ENCODE measurements at places on chromosomes 16 and 17. TPM values are rescaled to one million over a fixed set of nuclear protein-coding genes. Genes with fewer than 3 reads are reported as not detected.

The MMP2 gene
- total RNA-seq, result 226 TPM

- no peak for DNase-seq
Observed at GRCh38 chr17:77948690-77949114, 9.8 kb upstream of the TNRC6C start.

The DPEP1 gene
- total RNA-seq, result not detected

DNA sequence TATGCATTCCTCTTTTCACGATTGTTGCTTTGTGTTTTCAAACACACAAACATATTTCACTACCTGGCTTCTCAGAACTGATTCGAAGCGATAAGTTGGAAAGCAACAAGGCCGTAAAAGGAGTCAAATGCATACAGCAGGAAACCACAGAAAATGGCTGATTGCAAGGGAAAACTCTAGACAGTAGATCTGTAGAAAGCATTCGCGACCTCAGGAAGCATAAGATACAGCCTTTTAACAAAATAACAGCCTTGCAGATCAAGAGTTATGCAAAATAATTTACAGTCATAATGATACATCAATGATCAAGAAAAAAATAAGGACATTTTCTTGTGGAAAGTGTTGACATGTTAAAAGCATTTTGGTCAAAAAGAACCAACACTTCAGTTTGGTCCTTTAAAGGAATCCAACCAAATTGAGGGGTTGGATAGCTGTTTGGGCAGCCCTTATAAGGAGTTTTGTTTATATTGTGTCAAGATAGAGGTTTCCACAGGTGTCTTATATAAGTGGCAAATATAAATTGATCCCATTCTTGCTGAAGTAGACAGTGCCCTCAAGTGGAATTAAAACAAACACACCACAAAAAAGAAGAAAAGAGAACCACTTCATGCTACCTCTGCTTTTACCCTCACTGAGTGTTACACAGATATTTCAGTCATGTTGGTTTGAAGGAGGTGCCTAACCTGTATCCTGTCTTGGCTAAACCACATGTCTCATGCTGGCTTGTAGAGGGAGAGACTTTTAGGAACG, 5.5 kb downstream of the CYLD start:
- no peak for DNase-seq

The TLCD3A gene
- 7.0 TPM for total RNA-seq

The IRX5 gene
- total RNA-seq, result not detected

GRCh38 chr17:36691606-36692005, 90.2 kb downstream of the MRM1 start:
- no peak for DNase-seq

GRCh38 chr17:16456742-16457316, 35.2 kb downstream of the LRRC75A start:
- DNase-seq, result no peak

DNA sequence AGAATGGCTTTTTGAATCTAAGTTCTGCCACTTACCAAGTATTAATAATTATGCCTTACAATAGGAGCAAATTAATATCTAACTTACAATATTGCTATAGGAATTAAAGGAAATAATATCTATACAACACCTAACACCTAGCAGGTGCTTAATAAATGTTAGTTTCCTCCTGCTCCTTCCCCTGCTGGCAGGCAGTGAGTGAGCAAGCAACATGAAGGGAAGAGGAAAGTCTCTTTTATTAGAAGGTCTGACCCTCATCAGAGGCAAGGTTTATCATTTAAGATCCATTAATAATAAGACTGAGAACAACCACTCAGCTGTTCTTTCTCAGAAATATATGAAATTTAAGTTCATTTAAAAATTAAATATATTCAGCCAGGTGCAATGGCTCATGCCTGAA, 6.7 kb upstream of the DYNC1LI2 start:
- DNase-seq, result no peak

DNA sequence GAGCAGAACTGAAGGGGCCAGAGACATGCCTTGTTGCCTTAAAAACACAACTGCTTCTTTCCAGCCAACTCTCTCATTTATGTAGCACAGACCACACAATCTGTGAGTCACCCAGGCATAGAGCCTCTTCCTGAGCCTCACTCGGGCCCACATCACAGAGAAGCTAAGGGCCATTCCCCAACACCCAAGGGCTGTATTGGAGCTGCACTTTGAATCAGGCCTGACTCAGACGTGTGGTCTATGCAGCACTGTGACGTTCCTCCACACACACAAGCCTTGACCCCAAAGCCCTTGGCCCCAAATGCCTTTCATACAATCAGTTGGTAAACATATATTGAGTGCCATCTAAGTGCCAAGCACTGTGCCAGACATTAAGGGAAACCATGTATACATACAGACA, 308.9 kb upstream of the DYNLRB2 start:
- no peak for DNase-seq

The TMEM238L gene
- total RNA-seq, result not detected

DNA sequence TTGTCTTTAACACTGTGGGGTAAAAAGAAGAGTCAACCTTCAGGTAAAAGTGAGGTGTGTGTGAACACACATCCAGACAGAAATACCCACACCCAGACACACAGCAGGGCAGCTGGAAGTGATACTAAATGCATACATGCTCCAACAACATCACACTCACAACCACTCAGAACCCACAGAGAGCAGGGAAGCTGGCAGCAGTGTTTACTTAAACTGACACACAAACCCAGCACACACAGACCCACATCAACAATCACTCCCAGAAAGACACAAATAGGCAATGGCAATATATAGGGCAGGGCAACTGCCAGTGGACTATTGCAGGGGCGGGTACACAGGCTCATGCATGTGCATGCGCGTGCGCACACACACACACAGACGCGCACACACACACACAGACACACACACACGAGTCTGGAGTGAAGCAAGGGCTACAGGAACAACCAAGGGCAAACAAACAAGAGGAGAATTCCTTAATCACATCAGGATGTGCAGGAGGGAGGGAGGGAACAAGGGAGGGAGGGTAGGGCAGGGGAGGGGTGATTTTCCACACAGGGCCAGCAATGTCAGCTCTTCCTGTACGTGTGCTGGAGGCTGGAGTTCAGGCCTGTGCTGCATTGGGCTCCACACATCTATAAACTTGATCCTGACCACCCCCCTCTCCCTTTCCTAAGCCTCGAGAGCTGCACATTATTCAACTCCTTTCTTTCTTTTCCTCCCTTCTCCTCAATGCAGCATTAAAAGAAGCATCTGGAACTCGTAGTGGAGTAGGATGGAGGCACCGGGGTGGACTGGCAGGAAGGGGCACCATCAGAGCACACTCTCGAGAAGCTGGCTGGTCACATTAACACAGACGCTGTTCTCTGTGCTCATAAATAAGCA, 30.1 kb downstream of the HIC1 start:
- DNase-seq, result no peak

DNA sequence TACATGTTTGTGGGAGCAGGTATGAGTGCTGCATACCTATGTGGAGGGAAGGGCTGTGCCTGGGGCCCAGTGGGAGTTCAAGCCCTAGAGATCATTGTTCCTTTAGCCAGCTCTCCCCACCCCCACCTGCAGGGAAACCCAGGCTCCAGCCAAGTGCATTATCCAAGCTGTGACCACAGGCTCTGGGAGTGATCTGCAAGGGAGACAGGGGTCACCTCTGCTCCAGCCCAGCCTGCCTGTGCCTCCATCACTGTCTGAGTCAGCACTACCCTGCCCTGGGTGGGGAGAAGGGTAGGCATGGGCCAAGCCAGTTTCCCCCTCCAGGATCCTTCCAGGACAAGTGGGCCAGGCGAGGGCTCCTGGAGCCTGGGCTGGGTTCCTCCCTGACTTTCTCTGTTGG, 32.1 kb upstream of the SBK1 start:
- DNase-seq, result no peak

DNA sequence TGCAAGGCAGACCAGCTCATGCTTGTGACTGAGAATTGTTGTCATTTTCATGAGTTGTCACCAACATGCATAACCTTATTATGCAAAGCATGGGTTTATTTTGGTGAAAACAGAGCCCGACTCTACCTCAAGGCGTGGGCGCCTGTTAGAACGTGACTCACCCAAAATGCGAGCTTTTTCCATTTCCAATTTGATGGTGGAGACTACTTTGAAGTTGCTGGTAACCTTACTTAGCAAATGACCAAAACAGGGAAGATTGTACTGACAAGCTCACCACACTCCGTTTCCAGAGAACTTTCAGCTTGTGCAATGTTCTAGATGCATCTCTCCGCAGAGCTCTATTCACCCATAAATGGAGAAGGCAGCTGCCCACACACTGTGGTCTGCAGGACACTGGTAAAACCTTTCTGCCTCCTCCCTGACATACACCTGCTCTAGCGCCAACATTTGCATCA, 284.5 kb downstream of the MAF start:
- no peak for DNase-seq

DNA sequence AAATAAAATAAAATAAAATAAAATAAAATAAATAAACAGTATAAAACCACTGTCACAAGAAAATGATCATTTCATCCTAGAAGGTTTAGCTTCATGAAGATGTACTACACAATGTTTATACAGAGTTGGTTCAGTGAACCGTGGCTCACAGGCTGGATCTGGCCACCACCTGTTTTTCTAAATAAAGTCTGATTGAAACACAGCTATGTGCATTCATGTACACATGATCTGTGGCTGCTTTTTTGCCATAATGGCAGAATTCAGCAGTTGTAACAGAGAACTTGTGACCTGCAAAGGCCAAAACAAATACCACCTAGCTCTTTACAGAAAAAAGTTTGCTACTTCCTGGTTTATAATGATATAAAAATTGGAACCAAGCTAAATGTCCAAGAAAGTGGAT, 12.6 kb upstream of the RPRML start:
- no peak for DNase-seq

DNA sequence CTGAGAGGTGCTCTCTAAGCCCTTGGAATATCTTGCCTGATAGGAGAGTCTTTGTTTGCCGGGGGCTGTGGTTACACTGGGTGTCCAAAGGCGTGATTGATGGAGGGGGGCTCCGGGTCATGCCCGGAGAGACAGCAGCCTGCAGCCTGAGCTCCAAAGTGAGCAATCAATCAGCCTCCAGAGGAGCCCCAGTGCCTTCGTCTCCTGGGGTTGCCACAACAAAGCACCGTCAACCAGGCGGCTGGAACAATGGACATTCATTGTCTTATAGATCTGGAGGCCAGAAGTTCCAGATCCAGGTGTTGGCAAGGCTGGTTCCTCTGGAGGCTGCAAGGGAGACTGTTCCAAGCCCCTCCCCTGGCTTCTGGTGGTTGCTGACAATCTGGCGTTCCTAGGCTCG, 24.0 kb upstream of the GINS2 start:
- DNase-seq, result no peak
